Stimulated activated CD8-positive, alpha-beta memory T cell treated with anti-CD3 and anti-CD28 coated beads, Interleukin-12 subunit alpha, Interleukin-12 subunit beta, amount 100 ng/mL, for 4 hours (primary cell): ENCODE measurements at places on chromosomes 1 and 21.

DNA sequence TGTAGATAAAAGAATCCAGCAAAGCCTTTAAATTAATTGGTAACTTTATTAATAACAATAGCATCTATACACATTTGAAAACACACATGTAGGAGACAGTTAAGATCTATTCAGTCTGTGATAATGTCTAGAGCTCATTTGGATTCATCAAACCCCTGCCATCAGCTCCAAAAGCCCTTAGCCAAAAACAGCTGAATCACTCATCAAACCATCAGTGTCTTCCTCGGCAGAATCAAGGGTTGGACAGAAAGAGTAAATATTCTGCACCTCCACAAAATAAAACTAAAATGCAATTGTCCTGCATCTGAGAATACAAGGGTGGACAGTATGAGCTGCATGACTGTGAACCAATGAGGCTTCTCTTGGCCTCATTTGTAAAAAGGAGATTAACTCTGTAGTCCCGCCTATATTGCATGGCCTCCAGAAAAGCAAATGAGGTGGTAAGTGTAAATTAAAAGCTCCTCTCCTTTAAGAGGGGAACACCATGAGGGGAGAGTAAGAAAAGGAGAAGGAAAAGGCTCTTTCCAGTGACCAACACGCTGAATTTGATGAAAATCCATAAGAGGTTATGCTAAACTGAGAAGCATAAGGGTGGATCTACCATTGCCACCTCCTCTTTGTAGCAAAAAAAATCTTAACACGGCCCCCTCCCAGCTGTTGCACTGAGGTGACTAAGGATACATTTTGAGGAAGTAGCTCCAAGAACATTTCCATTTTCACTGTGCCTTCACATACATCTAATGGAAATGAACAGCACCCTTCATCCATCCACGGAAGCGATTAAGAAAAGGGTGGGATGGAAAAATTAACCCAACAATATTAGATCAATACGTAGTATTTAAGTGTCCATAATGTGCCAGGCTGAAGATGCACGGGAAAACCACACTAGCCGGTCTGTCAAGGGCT, 14.7 kb upstream of the BOLA1 start:
- DNase-seq: no peak

GRCh38 chr1:46194641-46195193, 3.5 kb downstream of the POMGNT1 start:
- DNase-seq: no peak

- no peak for DNase-seq
These were observed 221.1 kb downstream of the KIF26B start for GRCh38 chr1:245375789-245376460.

GRCh38 chr1:31704271-31705079, 658 bp upstream of the COL16A1 start:
- DNase-seq: no peak

DNA sequence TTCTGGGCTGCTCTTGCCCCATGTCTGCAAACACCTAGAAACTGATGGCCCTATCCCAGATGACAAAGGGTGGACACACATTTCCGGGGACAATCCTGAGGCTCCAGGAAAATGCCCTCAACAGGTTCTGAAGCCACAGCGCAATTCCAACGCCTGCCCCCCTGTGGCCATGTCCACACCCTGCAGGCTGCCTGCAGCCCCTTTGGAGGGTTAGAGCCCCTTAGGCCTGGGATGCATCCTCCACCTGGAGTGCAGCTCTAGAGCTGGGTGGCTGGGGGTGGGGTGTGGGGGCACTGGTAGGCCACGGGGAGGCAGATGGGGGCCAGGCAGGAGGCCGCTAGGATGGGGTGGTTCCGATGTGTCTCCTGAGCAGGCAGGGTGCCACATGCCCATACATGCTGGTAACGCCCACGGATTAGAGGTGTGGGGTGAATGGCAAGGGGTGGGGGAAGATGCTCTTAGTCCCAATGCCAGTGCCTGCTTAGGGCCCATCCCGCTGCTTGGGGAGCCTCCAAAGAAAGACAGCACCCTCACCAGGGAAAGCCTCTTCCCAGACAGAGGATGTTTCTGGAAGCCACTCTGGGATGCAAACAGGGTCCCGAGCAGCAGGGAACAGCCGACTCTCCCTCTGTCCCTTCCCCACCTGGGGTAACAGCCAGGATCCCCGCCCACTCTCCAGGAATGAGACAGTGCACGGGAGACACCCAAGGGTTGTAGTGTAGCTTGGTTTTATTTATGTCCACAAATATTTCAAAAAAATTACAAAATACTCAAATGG, 34.0 kb downstream of the SLC45A1 start:
- no peak for DNase-seq

DNA sequence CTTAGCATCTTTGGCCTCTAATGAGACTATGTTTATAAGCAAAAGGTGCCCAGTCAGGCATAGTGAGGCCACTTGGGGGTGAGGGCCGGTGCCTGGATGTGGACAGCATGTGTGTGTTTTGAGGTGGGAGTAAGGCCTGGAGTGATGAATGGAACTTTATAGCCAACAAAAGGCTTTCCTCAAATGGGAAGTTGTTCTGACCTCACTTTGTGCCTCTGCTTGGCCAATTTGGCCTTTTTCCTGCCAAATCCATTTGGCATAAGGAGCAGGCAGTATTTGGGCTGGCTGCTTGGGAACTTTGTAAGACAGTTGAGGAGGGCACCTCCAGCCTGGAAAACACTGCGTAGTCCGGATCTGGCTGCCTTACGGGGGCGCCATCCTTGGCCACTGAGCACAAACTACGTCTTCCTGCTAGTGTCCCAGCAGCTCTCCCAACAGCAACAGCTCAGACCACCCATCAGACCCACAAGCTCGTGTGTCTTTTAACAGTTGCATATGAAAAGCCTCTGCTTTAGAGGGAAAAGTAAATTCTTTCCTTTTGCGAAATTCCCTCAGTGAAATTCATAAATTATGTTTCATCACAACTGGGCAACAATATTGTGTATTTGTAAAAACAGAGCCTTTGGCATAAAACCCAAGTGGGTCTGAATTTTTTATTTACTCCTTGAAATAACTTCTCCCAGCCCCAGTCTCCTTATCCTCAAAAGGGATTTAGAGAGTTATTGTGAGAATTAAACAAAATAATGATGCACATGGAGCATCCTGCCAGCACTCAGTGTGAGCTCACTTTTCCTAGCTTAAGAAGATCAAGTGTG, 322.9 kb downstream of the DISC1 start:
- DNase-seq: no peak
